ENCODE measurements at places on chromosomes 16 and 17.

GRCh38 chr16:8380311-8380710 is 210.0 kb downstream of the TMEM114 start:
- no peak for DNase-seq

DNA sequence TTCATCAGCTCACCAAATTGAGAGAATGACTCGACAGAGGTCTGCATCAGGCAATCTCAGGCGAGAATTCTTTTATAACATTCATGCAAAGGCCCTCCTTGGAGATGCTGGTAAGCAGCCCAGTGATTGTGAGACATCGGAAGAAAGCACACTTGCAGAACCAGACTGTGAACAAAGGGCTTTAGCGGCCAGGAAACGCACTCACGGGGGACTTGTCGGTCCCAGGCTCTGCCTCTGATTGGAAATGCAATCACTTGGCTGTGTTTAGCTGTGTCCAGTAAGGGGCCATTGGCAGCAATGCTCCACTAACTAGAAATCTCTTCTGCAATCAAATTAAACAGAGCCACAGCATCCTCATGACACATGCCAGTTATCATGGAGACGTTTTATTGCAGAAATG is 226.7 kb upstream of the CDH13 start:
- DNase-seq: no peak

DNA sequence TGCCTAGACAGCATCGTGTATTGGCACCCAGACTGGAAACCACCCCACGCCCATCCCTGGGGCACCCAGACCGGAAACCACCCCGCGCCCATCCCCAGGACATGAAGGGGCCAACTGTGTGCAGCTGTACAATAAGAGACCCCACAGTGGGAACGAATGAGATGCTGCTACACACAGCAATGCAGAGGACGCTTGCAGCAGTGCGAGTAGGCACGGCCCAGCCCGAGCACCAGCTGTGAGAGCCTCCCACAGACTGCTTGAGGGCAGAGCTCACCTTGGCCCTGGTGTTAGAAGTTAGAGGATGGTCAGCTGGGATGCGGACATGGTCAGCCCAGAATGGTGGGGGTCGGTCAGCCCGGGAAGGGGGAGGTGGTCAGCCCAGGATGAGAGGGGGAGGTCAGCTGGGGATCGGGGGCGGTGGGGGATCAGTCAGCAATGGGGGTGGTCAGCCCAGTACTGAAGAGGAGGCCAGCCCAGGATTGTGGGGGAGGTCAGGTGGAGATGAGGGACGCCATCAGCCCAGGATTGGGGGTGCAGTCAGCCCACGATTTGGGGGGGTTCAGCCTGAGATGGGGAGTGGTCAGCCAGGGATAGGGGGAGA is 340.0 kb downstream of the C16orf95 start:
- DNase-seq: no peak

GRCh38 chr17:27518048-27518447 is 61.8 kb downstream of the KSR1 start:
- DNase-seq: no peak

- no peak for DNase-seq
Observed at GRCh38 chr17:4345581-4346252, 20.8 kb downstream of the UBE2G1 start.

- DNase-seq: peak; percentile 28
Observed at GRCh38 chr17:78128551-78129350, at the start of gene TMC6. Gene TMC6 (minus strand): TSS chr17:78128755. CDS start chr17:78126832, 1,923 bp downstream.

GRCh38 chr16:85202631-85203461 is 90.6 kb upstream of the CIBAR2 start:
- DNase-seq: no peak

- DNase-seq: no peak
Observed at GRCh38 chr17:35018814-35019213, 38.5 kb downstream of the LIG3 start.

DNA sequence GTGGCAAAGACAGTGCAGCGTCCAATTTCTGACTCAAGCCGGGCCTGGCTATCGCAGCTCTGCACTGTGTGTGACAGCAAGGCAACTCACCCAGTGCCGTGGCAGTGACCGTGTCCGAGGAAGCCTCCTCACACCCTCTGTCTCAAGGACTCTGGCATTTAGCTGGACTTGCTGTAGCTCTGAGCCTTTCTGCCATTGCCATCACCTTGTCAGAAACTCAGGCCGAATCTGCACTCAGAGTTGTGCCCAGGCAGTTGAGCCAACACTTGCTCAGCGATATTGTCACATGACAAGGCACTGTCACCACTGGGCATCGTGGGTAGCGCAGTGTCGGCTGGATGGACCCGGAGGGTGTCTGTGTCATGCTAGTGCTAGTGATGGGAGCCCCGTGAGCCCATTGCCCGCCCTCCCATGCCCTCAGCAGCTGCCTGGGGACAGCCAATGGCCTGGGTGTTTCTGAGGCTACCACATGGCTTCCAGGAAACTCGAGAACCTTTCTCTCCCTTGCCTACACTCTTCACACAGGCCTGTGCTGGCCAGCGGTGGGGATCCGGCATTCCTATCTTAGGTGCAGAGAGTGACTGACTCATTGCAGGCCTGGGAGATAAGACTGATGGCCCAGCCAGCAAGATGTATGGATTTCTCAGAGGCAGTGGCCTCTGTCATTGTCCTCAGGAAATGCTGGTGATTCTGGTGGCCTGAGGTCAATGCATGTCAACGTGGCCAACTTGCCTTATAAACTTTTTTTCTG is 22.1 kb upstream of the STH start:
- DNase-seq: no peak

- no peak for DNase-seq
Observed at GRCh38 chr17:10779609-10780008, 24.3 kb downstream of the TMEM238L start.

- no peak for DNase-seq
Observed at GRCh38 chr17:1455291-1455796, 688 bp downstream of the CRK start.

DNA sequence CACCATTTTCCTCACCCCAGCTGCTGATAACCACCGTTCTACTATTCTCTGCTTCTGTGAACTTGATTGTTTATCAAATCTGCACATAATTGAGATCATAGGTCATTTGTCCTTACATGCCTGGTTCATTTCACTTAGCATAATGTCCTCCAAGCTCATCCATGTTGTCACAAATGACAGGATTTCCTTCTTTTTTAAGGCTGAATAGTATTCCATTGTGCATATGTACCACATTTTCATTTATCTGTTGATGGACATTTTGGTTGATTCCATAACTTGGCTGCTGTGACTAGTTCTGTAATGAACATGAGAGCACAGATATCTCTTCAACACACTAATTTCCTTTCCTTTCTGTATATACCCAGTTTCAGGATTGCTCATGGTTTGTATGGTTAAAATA is 225.3 kb upstream of the TBX2 start:
- DNase-seq: no peak

DNA sequence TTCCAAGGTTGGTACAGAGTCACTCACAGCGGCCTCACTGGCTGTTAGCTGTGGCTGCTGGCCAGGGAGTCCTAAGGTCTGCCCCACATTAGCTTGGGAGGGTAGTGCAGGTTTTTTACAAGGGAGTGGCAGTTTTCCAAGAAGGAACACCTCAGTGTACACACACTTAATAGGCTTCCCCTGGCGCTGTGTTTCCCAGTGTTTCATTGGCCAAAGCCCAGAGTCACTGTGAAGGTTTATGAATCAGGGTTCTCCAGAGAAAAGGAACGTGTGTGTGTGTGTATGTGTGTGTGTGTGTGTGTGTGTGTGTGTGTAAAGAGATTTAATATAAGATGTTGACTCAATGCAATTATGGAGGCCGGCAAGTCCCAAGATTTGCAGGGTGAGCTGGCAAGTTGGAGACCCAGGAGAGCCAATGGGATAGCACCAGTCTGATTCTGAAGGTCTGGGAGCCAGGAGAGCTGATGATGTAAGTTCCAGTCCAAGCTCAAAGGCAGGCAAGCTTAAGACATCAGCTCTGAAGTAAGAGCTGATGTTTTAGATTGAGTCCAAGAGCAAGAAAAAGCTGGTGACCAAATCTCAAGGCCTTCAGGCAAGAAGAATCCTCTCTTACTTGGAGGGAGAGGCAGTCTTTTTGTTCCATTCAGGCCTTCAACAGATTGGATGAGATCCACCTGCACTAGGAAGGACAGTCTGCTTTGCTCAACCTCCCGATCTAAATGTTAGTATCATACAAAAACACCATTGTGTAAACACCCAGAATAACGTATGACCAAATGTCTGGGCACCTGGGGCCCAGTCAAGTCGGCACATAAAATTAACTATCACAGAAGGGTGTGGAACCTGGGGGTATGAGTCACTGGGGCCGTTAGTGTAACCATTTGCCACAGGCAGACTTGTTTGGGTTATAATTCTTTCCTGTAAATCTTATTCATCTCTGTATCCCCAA is 206.8 kb downstream of the PRKCA start:
- DNase-seq: no peak

GRCh38 chr17:49498029-49498615 is 3.0 kb downstream of the NGFR start:
- no peak for DNase-seq

DNA sequence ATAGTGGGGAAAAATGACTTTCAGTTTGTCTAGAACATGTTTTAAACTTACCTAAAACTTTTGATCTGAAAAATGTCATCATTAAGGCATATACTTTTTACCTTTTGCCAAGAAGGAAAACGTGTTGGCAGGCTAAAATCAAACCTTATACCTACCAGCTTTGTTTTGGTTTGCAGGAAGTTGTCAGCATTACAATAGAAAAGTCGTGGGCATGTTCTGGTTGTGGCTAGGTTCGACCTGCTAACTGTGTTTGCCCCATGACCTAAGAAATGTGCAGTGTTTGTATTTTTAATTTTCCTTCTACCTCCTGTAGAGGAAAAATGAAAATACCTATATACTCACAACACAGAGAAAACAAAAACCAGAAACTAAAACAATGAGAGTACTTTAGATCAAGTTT is 13.0 kb downstream of the SKAP1 start:
- DNase-seq: no peak

GRCh38 chr16:1311212-1311737 is 1.8 kb downstream of the UBE2I start:
- DNase-seq: no peak

- no peak for DNase-seq
Observed at GRCh38 chr17:45248132-45248957, 13.5 kb downstream of the SPATA32 start.

GRCh38 chr17:77212081-77212832 is 71.5 kb downstream of the SEC14L1 start:
- DNase-seq: no peak

- DNase-seq: no peak
Observed at GRCh38 chr17:76314392-76315227, 6.5 kb upstream of the QRICH2 start.

DNA sequence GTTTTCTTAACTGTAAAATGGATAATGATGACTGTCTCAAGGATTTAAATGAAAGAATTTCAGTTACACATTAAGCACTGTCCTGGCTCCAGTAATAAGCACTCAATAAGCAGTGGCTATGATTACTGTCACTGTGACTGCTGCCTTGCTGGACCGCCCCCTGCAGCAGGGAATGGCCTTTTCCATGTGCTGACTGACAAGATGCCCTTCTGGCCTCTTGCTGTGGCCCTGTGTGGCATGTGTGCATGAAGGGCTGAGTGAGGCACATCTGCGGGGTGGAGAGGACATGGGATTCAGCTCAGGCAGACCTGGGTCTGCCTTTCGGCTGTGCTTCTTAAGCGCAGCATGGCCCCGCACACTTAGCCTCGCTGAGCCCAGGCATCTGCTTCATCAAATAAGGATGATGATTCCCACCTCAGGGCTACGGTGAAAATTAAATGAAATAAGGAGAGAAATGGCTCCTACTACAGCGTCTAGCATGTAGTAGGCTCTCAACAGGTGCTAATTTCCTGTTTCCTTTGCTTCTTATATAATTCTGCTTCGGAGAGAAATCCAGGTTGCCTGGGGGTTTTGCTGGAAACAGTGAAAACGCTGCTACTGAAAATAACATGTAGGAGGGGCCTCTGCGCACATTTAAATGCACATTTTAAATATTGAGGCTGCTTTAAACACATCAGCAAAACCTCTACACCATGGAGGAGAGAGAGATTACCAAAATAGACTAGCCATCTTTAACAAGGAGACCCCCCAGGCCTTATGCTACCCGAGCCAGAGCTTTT is 183.9 kb downstream of the PARN start:
- no peak for DNase-seq

GRCh38 chr17:62791767-62792446 is 16.2 kb downstream of the MARCHF10 start:
- no peak for DNase-seq

DNA sequence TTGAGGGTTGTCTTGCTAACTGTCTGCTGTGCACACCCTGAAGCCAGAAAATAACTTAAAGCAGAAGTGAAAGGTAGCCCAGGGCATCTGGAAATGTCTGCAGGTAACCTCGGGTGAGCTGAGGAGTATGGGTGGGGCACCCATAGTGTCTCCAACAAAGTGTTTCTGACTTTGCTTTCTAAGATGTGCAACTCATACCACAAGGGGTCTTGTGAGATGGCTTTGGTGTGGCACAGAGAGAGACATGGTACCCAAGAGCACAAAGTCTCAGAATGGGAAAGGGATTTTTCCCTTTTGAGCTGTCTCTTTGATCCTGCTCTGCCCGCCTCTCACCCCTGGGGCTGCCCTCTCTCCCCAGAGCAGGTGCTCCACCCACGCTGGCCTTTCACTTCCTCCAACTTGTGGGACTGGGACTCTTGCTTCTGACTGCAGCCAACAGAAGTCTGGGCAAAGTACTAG is 6.9 kb downstream of the CHD9 start:
- DNase-seq: no peak

DNA sequence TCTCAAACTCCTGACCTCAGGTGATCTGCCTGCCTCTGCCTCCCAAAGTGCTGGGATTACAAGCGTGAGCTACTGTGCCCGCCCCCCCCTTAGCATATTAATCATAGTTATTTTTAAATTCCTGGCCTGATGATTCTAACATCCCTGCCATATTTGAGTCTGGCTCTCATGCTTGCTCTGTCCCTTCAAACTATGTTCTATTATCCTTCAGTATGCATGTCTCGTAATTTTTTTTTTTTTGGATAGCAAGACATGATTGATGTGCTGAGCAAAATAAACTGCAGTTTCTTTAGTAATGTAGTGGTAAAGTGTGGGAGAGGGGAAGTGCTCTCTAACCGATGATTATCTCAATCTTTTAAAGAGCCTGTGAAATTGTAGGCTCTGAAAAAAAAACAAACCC is 34.3 kb upstream of the TMEM92 start:
- no peak for DNase-seq

DNA sequence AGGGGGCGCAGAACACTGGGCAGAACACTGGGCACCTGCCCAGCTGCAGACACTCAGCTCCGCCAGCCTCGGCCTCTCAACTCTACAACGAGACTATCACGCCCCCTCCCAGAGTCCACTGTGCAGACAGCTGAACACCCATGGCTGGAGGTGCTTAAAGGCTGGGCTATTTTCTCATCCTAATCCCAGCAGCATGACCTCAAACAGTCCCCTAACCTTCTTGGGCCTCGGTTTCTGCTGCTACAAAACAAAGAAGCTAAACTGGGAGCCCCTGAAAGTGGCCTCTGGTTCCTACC is 27.7 kb upstream of the ZNF469 start:
- DNase-seq: no peak

GRCh38 chr17:82959990-82960418 is 119.4 kb upstream of the METRNL start:
- no peak for DNase-seq

GRCh38 chr16:57283214-57283958 is 1.1 kb downstream of the PLLP start:
- no peak for DNase-seq

GRCh38 chr16:61659936-61660335 is 376.3 kb downstream of the CDH8 start:
- no peak for DNase-seq

- DNase-seq: no peak
Observed at GRCh38 chr17:64774888-64775540, 112.9 kb upstream of the SMURF2 start.

- no peak for DNase-seq
Observed at GRCh38 chr17:38355251-38355650, 3.6 kb downstream of the SOCS7 start.

All from hypothalamus (tissue), 51 donors.